Stimulated activated CD4-positive, alpha-beta T cell treated with anti-CD3 and anti-CD28 coated beads, Interleukin-2, amount 100 ng/mL, for 24 hours (primary cell): ENCODE measurements at places on chromosomes 2 and 18.

GRCh38 chr2:146623771-146624170, 1221.1 kb upstream of the ACVR2A start:
- DNase-seq: no peak

DNA sequence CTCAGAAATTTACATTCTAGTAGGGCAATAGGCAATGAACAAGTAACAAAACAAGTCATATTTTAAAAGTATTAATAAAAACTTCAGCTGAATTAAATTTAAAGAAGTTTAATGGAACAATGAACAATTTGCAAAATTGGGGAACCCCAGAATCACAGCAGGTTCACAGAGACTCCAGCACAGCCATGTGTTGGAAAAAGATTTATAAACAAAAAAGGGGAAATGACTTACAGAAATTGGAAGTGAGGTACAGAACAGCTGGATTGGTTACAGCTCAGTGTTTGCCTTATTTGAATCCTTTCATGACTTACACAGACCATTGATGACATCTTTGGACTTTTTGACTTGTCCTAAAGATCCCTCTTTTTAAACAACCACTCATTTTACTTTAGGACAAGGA, 179.9 kb upstream of the SCN7A start:
- no peak for DNase-seq

DNA sequence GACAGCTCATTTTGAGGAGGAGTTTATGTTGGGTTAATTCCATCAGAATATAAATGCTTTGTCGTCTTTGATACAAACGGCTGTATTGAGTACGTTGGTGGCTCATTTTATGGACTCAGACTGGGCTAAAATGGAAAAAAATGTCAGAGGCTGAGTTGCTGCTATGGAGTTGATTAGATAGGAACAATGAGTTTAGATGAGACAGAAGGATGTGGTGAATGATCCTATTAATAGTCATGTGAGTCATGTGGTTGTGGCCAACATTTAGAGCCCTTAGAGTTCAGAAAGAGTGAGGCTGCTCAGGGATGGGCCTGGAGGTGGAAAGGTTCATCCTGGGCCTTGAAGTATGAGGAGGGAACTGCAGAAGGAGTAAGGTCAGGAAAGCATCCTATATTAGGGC, 434.2 kb downstream of the MEIS1 start:
- DNase-seq: no peak

- DNase-seq: no peak
Measured at GRCh38 chr2:100786297-100786658, 33.7 kb upstream of the NPAS2 start.

DNA sequence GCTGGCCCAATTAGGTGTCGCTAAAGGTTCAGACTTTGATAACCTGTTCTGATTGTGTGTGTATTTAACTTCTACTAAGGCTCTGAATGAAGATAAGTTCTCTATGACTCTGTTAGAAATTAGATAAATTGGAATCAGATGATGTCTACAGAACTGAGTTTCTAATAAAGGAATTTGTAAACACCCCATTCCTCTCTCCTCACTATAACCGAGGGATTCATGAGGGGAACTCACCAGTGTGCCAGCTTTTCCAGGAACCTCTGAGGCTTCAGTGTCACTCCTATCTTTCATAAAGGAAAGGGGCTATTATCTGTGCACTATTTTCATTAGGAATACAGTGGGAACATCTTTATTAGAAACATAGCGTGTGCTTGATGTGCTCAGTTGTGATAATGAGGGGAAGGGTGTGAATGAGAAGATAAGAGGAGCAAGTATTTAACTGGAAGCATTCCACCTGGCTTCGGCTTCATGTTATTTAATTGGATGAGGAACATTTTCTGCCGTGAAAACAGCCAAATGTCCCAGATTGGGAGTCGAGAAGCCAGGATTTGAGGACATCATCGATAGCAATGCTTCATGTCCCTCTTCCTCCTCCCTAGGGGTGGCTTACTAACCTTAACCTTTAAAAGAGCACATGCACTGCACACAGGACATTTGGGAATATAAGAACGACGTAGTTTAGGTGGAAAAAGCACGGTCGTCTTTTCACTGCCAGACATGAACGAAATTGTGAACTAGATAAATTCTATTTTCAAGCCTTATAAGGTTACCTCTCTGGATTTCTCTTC, 84.8 kb upstream of the TCF4 start:
- DNase-seq: no peak

DNA sequence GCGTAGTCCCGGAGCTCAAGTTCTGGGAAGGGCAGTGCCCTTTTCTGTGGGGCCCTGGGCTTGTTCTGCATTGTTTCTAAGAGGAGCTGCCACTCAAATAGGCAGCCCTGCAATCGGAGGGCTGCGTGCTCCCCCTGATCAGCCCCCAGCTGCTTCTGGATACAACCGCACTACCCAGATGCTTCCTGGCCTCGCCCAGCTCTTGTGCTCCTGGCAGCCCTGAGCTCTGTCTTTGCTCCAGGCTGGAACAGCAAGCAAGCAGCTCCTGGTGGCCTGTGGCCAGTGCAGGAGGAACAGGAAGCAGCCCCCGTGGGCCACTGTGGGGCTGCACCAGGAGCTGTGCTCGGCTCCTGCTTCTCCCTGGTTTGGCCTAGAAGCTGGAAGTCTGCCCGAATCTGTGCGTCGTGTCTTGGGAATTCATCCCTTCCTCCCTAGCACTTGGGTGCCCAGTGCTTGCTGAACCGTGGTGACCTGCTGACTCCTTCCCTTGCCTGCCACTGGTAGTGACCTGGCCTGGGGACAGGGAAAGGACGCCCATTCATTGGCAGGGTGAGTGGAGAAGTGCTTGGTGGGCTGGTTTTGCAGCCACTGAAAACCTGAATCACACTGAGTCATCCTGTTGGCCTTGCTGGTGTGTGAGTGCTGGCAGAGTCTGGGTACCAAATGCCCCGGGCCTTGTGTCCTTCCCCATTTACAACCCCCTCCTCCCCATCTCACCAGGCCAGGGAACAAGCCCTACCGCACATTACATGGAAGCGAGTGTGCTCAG, 27.3 kb upstream of the NTSR2 start:
- DNase-seq: no peak

- no peak for DNase-seq
Measured at GRCh38 chr2:66984864-66985263, 412.3 kb upstream of the ETAA1 start.

DNA sequence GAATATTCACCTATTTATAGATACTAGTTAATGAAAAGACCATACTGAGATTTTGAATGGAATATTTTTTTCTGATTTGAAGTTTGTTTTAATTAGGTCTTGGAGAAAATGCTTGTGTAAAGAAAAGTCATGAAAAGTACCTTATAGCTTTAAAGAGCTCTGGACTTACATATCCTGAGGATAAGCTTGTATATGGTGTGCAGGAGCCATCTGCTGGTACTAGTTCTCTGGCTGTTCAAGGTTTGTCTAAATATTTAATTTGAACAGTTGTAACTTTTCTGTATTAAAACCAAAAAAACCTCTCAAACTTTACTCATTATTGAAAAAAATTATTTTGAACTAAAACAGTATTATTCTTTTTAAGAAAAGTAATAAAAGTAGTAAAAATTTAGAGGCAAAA, 50.1 kb downstream of the UBR3 start:
- no peak for DNase-seq

- DNase-seq: no peak
Measured at GRCh38 chr2:107064750-107065149, 178.8 kb upstream of the ST6GAL2 start.

- DNase-seq: no peak
Measured at GRCh38 chr2:82320296-82320695, 2015.7 kb upstream of the LRRTM1 start.

DNA sequence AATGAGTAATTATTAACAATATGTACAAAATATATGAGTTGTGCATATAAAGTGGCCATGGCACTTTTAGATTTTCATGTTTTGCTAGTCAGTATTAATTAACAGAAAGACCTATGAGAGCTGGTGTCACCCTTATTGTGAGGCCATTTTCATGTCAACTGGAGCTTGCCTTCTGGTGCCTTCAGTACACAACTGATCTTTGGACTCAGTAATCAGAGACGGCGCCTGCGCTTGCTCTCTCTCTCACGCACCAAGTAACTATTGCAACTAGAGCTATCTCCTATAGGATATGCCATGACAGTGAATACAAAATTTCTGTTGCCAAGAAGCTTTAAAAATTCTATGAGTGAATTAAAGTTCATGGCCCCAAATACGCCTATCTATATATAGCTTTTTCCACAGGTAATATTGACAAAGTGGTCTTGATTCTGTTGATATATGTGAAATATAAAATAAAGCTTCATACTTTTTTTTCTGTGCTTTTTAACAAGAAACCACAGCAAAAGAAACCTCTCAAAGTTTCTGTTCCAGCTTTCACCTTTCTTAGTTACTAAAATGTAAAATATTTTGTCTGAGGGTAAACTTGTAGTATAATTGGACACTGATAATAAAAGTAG, 2.9 kb downstream of the SERTAD2 start:
- DNase-seq: no peak

DNA sequence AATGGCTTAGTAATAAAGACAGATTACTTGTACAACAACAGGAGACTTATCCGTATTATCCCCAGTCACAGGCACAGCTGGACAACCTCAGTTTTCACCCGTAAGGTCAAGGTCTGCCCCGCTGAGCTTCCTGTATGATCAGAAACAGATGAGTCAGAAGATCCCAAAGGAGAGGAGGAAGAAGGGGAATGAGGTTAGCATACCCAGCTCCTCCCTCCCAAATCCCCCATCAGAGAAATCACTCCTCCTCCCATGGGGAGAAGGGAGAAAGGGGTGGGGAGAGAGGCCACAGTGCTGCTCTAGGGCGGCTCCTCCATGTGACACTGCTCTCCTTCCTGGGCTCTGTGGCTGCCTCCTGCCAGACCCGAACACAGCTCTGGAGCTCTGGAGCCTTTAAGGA, 53.8 kb upstream of the SPTBN1 start:
- DNase-seq: no peak

GRCh38 chr2:71477231-71477691, 23.9 kb downstream of the DYSF start:
- no peak for DNase-seq

DNA sequence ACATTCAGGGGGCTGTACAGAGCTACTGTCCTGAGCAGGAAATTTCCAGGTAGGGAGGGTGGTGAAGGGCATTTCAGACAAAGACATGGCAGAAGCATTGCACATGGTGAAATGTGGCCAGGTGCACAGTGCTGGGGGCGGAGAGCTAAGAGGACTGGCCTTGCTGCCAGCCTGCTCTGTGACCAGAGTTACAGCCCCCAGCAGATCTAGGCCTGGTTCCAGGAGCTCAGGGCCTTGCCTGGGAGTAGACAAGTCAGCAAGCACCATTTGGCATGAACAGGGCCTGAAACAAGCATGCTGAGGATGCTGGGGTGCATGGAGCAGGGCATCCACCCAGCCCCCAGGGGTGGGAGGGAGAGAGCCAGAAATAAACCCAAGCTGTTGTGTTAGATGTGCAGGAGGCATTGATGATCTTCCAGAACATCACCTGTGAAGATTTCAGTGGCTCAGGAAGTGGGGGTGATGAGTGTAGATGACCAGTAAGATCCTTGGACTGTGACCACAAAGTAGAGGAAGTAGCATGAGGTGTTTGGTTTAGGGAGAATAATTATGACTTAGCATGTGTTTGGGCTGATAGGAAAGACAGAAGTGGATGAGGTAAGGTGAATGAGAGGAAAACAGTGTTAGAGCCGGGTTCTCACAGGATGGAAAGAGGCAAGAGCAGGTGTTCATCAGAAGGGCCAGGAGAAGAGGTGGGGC, 61.1 kb downstream of the COA5 start:
- no peak for DNase-seq

DNA sequence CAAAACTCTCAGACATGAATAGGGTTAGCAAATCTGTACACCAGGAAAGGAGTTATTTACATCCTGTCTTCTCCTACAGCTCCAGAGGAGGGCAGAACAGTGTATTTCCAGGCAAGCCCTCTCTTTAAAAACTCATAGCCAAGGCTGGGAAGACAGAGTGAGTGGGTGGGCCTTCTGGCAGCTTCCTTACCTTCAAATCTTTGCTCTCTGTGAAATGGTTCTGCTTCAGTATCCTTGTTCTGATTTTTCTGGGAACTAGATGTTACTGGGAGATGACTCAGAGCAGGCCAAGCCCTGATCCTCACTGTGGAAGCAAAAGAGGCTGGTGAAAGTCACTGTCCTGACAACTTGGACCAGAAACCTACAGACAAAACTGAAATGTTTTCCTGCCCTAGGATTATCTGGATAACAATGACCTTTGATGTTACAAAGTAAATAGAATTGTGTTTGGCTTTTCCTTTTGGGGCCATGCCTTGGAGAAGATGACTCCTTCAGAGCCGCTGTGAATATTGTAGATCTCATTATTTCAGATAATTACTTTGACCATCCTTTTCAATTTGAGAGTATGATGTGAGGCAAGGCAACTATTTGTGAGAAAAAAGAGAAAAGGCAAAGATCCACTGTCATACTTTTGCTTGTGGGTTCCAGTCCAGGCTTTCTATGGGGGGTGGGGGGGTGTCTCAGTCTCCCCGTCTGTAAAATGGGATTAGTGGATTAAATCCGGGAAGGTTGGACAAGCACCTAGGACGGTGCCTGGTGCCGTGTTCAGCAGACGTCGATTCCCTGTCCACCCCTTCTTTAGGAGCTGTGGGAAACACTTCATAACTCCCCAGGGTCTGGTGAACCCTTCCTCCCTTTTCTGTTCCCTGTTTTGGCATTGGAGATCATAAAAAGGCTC, 644 bp upstream of the QPCT start:
- DNase-seq: no peak

GRCh38 chr2:85371045-85371444, 16.5 kb downstream of the ELMOD3 start:
- no peak for DNase-seq

DNA sequence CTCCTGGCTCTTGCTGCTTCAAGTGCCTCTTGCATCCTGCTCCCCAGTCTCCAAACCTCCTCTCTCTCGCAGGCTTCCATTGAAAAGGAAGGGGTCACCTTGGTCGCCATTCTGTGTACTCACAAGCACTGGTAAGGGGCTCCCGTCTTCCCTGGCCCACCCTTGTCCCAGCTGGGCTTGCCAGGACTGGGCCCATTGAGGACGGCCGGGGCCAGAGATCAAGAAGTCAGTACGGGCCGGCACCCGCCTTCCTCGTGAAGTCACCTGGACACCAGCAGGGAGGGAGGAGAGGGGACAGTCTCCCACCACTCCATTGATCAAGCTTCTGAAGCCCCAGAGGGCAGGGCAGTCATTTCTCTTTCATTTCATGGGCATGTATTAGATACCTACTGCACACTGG, 16.0 kb upstream of the CATIP start:
- no peak for DNase-seq

GRCh38 chr2:42359304-42359964, 1.6 kb downstream of the COX7A2L start:
- DNase-seq: no peak
